ENCODE measurements at places on chromosomes 4 and X.
A peak's percentile ranks its signal among the peaks of the same experiment; 100 is the strongest.

DNA sequence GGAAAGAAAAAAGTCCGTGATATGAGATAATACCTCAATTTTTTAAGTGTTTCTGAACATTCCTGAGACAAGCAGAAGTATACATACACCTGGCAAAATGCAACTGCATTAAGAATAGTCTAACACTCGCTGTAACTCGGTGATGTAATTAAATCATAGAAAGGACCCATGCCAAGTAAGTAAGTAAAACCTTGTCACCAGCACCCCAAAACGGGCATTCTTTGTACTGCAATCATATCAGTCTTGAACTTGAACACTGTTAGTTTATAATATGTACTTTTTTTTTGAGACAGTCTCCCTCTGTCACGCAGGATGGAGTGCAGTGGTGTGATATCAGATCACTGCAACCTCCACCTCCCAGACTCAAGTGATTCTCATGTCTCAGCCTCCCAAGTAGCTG lies 47.4 kb downstream of the SMIM14 start:
- DNase-seq, result no peak

DNA sequence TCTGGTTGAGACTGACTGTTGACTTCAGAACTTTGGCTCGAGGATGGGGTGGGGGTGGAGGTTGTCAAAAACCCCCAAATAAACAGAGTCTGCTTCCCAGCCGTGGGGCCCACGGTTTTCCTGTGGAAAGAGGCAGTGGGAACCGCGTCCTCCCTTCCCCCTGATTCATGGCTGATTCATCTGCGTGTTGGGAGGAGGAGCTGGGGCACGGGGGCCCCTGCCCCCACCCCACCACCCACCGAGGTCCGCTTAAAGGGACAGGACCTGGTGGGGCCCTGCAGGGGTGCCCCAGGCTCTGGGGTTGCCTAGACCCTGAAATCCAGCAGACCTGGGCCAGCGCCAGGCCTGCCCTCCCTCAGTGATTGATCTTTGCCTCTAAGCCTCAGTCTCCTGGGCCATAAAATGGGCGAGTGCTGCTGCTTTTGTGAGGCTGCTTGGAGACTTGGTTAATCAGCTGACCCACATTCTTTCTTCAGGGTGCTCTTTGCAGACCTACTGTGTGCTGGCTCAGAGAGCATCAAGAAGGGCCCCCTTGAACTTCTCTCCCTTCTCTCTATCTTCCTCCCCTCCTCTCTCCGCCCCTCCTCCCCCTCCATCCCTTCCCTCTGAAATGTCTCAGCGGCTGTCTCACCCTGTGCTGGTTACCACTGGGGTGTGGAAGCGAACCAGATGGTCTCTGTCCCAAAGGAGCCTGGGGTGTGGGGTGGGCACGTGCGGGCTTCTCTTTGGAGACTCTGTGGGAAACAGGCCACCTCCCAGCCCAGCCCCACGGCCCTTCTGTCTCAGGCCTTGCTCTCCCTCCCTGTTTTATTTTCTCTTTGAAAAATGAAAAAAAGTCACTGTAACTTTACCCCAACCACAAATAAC lies 9.1 kb downstream of the HTRA3 start:
- DNase-seq, result no peak

GRCh38 chr4:153222707-153223426 lies 18.6 kb downstream of the TRIM2 start:
- DNase-seq, result peak; percentile 20

- no peak for DNase-seq
These were observed 30.8 kb downstream of the DAPP1 start for GRCh38 chr4:99847362-99847976.

GRCh38 chr4:85102606-85103005 lies 136.1 kb upstream of the WDFY3 start:
- DNase-seq, result no peak

- DNase-seq, result no peak
These were observed 26.0 kb downstream of the TBC1D19 start for GRCh38 chr4:26609868-26610267.

GRCh38 chrX:120452131-120452530 lies 17.0 kb downstream of the LAMP2 start:
- DNase-seq, result no peak

DNA sequence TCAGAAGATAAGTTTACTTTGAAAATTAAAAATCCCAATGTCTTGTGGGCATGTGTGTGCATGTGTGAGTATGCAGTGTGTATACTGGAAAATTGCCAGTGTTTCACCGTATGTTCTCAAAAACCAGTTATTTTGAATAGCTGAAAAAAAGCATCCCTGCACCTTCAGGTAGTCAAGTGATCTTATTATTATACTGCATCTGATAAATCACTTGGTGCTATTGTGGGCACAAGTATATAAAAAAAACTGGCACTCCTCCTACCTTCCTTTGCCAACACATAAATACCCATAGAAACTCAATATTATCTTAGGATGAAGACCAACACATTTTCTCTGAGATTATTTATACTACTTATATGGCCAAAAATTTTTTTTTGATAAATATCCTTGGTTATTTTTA lies 91.5 kb upstream of the MAP9 start:
- no peak for DNase-seq

- DNase-seq, result no peak
These were observed 64.5 kb downstream of the GPC4 start for GRCh38 chrX:133350751-133351150.

DNA sequence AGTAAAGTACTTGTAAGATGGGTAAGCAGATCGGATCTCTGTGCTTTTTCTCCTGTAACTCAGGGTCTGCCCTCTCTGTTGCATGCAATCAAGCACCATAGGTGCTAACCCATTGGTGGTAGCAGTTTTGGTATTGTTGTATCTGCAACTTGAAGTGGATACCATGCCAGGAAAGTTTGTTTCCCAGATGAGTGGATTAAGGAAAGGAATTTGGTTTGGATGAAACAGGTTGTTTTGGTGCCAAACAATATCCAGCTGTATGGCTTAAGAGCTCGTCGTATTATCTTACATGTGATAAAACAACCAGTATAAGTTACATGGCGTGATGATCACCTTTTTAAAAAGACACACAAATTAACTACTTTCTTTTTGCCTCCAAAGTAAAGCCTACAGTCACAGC lies 280.9 kb upstream of the TENM3 start:
- DNase-seq, result no peak

DNA sequence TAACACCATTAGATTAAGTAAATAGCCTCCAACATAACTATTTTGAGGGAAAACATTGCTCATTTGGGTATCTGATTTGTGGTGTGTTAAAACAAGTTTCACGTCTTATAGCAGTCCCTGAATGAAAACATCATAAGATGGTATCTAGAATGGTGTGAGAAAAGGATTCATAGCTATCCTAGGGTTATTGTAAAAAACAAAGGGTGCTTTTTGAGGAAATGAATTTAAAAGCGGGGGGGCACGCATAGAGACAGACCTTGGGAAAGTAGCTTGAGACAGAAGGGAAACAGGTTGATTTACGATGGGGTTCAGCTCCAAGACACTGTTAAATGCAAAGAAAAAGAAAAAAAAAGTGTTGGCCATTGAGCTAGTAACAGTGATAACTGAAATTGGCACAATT lies 768 bp upstream of the CXCL10 start:
- no peak for DNase-seq

DNA sequence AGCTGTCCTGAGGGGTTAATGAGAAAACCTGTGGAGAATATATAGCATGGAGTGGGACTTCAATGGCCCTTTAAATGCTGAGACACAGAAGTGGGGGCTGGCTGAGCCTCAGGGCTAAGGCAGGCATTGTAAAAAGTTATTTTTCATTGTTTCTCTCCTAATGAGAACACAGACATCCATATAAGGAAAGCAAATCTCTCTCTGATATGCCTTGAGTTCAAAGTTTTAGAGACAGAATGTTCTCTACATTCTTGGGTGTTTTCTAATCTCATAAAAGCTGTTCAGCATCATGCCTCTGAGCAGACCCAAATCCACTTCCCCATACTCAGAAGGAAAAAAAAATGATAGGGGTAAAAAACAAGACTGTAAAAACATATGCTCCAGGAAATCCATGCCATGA lies 16.8 kb upstream of the RAB40A start:
- DNase-seq, result no peak

GRCh38 chr4:149549911-149550310 lies 265.7 kb downstream of the IQCM start:
- DNase-seq, result no peak

GRCh38 chr4:24595659-24596058 lies 11.3 kb upstream of the DHX15 start:
- no peak for DNase-seq

DNA sequence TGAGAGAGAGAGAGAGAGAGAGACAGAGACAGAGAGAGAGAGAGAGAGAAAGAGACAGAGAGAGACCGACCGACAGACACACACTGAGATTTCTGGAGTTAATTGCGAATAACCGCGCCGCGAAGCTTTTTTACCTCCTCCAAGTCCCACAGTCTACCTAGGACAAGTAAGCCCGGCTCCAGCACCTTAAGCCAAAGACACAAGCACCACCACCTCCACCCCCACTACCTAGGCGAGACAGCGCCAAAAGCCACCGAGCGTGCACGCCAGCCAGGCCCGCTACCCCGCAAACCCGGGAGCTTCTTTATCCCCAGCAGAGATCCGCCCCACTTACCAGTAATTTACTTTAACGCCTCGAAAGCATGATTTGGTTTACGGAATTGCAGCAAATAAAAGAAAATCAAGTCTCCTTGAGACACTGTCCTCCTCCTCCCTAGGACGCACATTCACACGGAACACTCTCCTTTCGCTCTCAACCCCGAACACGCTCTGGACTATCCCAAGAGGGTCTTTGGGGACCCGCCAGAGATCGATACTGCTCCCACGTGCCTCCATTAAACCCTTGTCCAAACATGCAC lies 649.6 kb upstream of the DIPK2B start:
- DNase-seq, result peak; percentile 2

DNA sequence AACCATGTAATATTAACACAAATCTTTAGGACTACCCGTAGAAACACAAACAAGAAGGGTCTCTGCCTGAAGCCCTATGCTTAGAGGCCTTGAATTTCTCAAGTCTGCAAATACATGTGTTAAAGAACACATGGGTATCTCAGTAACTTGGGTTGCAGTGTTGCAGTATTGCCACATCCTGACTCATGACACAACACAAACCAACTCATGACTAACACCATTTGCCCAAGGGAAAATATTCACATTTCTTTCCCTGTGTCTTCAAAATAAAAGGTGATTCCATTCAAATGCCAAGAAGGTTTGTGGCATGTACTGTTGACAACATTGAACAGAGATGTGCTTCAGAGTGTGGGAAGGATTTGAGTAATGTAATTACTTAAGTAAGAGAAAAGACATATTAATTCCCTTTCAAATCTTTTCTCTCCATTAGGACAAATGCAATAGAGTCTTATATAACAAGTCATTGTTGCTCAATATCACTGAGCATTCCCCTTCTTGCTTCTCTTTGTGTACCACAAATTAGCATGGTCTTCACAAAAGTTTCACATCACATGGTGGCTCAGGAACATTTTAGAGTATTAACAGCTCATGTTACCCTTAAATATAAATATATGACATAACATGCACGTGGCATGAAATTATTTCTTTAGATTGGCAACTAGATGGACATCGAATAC lies 487.1 kb downstream of the STPG2 start:
- no peak for DNase-seq

All from NCI-H510A (cell line).